ENCODE measurements at places on chromosomes 6 and 20.
A peak's percentile ranks its signal among the peaks of the same experiment; 100 is the strongest.

DNA sequence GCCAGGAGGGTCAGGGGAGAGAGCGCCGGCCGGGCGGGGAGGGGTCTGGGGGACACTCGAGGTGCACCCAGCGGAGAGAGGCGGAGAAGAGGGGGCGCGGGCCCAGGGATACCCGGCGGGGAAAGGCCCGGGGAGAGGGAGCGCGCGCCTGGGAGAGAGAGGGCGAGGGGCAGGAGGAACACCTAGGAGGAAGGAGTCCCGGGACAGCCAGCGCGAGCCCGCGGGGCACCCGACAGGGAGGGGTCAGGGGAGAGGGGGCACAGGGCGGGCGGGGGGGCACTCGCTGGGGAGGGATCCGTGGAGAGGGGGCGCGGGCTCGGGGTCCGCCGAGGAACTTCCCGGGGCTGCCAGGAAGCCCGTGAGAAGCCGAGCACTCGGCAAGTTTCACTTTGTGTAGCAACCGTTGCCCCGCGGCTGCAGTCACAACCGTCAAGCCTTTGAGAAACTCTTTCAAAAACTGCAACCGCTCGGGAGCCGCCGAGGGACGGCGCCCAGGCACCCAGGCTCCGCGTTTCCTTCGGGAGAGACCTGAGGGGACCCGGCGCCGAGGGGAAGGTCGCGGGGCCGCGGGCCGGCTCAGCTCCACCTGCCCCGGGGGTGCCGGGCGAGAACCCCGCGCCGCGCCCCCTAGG is 471 bp downstream of the EZR start:
- peak; percentile 76 for DNase-seq

DNA sequence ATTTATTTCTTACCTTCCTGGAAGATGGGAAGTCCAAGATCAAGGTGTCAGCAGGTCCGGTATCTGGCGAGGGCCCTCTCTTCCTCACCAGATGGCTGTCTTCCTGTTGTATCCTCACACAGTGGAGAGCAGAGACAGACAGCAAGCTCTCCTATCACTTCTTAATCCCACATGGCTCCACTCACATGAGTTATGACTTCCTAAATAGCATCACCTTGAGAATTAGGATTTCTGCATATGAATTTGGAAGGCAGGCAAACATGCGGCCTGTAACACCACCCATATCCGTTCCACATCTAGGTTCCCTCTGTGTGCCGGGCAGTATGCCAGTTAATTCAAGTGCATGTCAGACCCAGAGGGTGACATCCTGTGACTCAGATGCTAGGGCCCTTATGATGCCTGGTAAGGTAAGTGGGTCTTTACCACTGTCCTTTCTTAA is 2.1 kb downstream of the RAET1E start:
- DNase-seq = no peak

DNA sequence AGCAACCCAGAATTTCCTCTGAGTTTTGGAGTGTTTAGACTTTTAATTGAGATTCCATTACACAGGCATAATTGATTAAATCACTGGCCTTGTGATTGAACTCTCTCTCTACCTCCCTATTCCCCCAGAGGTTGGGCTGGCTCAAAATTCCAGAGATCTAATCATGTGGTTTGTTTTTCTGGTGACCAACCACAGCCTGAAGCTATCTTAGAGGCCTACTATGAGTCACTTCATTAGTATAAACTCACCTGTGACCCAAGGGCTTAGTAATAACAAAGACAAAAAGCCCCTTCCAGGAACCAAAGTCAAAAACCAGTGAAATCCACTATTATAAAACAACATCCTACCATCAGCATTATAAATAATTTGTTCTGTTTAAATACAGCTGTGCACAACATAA is 992.5 kb upstream of the CITED2 start:
- no peak for DNase-seq

DNA sequence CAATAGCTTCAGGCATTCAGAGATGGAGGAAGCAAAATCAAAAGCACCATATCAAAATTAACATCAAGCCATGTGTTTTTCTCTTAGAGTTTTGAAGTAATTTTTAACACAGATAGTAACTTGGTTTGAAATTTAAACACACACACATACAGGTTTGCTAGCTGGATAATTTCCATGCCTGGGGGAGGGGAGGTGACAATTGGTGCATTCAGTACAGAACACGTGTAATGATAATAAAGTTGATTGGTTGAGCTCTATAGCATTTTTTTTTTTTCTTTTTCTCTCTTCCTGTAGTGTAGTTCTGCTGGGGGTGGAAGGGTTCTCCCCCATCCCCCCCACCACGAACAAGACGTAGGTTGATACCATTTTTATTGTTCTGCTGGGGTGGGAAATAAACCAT is 564.8 kb downstream of the LMBRD1 start:
- no peak for DNase-seq

GRCh38 chr6:39812853-39813533 is 20.8 kb downstream of the DAAM2 start:
- no peak for DNase-seq

DNA sequence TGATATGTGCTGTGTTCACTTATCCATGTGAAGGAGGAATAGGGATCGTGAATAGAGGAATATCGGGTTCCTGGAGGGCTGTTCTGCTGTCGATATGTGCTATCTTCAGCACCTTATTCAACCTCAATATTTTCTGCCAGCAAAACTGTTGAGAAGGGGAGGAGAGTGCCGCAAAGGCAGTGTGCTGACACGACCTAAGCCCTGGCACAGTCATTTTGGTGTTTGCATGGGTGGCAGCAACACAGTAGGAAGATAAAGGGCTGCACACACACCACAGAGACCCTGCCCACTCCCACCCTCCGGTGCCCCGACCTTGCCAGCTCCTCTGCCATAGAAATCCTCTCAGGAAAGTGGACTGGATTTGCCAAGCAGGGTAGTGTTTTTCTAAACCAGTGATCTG is 47.0 kb downstream of the ZDHHC14 start:
- DNase-seq = no peak

DNA sequence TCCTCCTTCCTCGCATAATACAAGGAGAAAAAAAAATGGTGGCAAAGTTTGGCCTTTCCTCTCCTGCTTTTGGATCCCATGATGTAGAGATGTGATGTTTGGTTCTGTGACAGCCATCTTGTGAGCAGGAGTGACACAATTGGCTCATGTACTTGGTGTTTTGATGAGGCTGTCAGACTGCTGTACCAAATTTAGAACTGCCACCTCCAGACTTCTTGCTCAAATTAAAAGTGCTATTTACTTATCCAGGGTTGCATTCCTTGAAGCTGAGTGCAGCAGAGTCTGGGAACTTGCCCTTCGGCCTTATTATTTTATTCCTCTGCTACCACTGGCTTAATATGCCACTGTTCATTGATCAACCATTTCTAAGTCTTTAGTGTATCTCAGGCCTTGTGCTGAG is 21.9 kb downstream of the BCAS1 start:
- DNase-seq = no peak

GRCh38 chr6:116876635-116877611 is at the start of gene RFX6:
TSS of gene RFX6 (plus strand) at chr6:116877242. CDS start at chr6:116877276, 34 bp downstream.
- peak; percentile 57 for DNase-seq

GRCh38 chr6:17417817-17418216 is 24.4 kb downstream of the CAP2 start:
- no peak for DNase-seq

- no peak for DNase-seq
Observed at GRCh38 chr6:165819394-165819793, 156.4 kb upstream of the PDE10A start.

DNA sequence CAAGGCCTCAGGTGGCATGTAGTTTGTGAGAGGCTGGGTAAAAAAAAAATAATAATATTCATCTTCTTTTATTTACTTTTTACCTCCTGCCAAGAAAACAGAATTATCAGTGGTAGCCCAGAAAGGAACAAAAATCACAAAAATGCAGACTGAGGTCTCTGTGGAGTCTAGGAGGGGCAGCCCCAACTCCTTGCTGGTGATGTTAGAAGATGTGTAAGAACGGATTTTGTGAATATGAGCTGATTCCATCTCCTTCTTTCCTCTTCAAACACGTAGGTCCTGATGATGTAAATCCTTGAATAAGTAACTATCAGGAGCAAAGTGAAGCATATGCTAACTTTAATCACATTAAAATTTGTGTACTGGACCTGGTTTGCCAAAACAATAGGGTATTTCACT is 226.8 kb downstream of the EYA4 start:
- no peak for DNase-seq

DNA sequence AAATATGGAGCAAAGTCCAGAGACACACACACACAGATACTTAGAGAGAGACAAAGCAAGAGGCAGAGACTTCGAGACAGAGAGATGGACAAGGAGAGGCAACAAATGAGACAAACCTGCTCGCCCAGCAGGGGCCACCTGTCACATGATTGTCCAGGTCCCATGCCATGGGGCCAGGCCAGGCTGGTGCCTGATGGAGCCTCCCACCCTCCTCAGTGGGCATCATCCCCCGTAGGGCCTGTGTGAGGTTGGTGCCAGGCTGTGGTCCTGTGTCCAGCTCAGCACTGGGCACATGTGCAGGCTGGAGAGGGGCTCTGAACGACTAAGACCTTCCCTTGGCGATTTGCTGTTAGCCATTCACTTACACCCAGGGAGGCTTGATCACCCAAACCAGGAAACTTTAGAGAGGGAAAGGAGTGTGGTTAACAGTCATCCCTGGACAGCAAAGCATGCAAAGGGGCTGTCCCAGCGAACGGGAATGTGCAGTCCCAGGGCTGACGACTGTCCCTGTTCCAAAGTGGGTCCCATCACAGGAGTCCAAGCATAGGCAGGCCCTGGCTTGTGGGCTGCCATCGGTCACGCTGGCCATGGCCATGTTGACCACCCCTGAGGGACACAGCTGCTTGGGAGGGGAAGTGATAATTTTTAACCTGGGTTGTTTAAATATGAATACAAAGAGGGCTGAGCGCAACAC is 38.4 kb upstream of the PHACTR3 start:
- DNase-seq = no peak

DNA sequence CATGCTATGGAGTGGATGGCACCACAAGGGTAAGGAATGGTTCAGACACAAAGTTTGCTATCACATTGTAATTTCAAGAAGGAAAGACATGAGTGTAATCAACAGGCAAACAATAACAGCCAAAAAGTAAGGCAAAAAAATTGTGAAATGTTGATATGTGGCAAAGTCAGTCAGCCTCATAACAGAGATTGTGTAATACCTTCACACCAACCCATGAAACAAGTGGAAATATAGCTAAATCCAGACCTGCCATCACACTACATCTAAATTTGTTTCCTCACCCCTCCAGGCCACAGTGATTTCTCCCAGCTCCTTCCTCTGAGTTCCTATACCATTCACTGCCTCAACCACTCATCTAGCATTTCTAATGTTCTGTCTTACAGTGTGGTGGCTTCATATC is 37.3 kb downstream of the SIM1 start:
- no peak for DNase-seq

DNA sequence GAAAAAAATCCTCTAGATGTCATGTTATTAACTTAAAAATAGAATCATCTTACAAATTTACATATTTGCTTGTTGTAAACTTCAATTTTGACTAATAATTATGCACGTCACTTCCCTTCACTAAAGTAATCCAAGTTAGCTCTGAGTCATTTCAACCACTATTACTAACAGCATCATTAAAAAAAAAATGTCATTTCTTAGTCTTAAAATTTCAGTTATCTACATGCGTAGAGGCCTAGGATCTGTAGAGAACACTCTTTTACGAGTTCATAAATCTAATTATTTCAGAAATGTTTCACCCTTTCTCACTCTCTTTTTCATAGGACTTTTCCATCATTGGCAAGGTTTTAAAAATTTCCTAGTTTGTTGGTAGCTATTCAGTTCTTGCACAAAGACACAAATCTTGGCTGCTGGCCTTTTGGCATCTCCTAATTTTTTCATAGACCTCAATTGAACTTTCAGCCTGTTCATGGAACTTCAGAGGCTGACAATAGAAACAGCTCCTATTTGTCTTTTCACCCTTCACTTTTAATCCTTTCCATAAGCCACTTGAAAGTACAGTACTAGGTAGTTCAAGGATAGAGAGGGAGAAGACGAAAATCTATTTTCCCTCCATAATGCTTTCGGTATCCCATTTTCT is 61.5 kb downstream of the OGFRL1 start:
- DNase-seq = no peak

DNA sequence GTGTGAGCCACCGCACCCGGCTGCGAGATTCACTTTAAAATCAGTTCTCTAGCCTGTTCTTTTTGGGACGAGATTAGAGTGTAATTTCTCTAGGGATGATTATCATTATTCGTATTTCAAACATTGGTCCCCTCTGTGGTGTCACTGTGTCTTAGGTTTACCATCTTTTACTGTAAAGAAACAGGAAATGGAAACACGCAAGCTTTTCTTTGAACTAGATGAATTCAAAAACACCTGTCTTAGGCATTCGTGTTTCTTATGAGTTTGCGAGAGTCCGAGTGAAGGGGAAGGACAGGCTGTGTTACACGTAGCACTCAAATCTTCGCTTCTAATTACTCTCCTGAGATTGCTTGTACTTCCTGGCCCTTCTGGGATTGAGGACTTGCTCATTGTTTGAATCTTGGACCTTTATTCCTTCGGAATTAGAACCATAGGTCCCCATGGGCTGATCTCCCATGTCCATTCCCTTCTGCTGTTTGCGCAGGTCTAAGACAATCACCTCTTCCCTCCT is 61.6 kb downstream of the PHACTR2 start:
- no peak for DNase-seq

- DNase-seq = no peak
Observed at GRCh38 chr20:49853640-49854039, 41.0 kb downstream of the SLC9A8 start.

DNA sequence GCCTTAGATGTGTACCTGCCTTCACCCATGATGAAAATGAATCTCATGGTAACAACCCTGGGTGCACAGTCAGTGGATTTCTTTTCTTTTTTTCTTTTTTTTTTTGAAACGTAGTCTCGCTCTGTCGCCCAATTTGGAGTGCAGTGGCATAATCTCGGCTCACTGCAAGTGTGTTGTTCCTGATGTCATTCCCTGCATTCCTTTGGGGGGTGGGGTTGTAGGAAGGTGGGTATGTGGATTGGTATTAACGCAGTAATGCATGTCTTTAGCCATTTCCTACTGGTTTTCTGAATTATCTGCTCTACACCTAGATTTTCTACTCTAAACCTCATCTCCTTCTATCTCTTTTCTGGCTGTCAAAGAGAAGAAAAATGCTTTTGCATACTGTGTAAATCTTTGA is 146.6 kb downstream of the RNF144B start:
- no peak for DNase-seq

DNA sequence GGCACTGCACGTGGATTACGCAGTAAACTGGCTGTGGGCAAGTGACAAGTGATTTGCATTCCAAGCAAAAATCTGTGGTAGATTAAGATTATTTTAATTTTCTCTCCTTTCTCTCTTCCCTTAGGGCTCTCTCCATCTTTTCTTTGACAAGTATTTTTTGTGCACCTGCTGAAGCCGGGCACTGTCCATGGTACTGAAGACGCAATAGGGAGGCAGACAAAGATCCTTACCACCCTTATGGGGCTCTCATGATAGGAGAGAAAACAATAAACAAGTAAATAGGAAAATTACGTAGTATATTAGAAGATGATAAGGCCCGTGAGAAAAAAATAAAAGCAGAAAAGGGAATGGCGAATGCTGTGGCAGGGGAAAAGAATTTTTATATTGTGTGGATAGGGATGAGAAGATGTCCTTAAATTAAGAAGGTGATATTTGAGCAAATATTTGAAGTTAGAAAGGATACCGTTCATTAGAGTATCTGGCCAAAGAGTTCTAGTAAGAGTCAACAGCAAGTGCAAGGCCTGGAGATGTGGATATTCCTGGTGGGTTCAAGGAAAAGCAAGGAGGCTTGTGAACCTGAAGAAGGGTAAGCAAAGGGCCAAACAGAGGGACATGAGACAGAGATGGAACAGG is 146.0 kb downstream of the LAMP5 start:
- DNase-seq = no peak

- DNase-seq = no peak
Observed at GRCh38 chr20:20235681-20236080, 132.2 kb upstream of the INSM1 start.

- DNase-seq = peak; percentile 90
Observed at GRCh38 chr6:124298730-124299129, 495.1 kb downstream of the NKAIN2 start.

Measured in NCI-H146 (cell line).